ENCODE measurements at places on chromosomes 11 and 22. TPM values are rescaled to one million over a fixed set of nuclear protein-coding genes. Genes with fewer than 3 reads are reported as not detected.

DNA sequence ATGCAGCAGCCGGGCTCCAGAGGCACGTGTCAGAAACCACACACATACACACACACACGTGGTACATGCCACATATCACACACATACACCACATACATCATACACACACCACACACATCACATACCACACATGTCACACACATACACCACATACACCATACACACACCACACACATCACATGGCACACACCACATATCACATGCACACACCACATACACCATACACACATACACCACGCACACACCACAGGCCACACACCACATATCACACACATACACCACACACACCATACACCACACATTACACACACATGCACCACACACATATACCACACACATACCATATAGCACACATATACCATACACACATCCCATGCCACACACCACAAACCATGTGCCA is 97.5 kb upstream of the PRR5 start:
- H3K27ac ChIP-seq, result no peak overlapping the region
- H3K4me3 ChIP-seq, result no peak overlapping the region
- no peaks in the 10 kb centered on the region for H3K36me3 ChIP-seq
- DNase-seq, result no peak

- H3K27me3 ChIP-seq, result no peaks in the 10 kb centered on the region
- H3K27ac ChIP-seq, result no peak overlapping the region
- peak; percentile 24 for DNase-seq
- H3K4me3 ChIP-seq, result no peak overlapping the region
- H3K4me1 ChIP-seq, result no peaks in the 10 kb centered on the region
- H3K36me3 ChIP-seq, result no peaks in the 10 kb centered on the region
Measured at GRCh38 chr11:132030896-132031295, 660.5 kb downstream of the NTM start.

GRCh38 chr11:69771466-69771865 is 3.7 kb downstream of the FGF4 start:
- H3K36me3 ChIP-seq, result no peaks in the 10 kb centered on the region
- DNase-seq, result no peak
- H3K4me1 ChIP-seq, result no peaks in the 10 kb centered on the region
- H3K4me3 ChIP-seq, result no peak overlapping the region
- no peak overlapping the region for H3K27ac ChIP-seq

GRCh38 chr22:37497062-37497599 is 10.9 kb upstream of the MFNG start:
- no peak overlapping the region for H3K27ac ChIP-seq
- H3K36me3 ChIP-seq, result no peaks in the 10 kb centered on the region
- no peaks in the 10 kb centered on the region for H3K27me3 ChIP-seq
- no peak for DNase-seq
- H3K4me1 ChIP-seq, result peaks cover 14% of the 10 kb centered on the region
- H3K4me3 ChIP-seq, result no peak overlapping the region

GRCh38 chr11:35029979-35030682 is 108.8 kb upstream of the CD44 start:
- H3K4me3 ChIP-seq, result no peak overlapping the region
- no peak overlapping the region for H3K27ac ChIP-seq
- no peaks in the 10 kb centered on the region for H3K27me3 ChIP-seq

Gene YPEL4
- polyA plus RNA-seq, result 3.1 TPM

Gene PHETA2
- 12.8 TPM for polyA plus RNA-seq

Gene OR51B2
- not detected for polyA plus RNA-seq

Data from lung (tissue), 17 donors.